AML-193 (cell line): ENCODE measurements at places on chromosomes 4 and X.

DNA sequence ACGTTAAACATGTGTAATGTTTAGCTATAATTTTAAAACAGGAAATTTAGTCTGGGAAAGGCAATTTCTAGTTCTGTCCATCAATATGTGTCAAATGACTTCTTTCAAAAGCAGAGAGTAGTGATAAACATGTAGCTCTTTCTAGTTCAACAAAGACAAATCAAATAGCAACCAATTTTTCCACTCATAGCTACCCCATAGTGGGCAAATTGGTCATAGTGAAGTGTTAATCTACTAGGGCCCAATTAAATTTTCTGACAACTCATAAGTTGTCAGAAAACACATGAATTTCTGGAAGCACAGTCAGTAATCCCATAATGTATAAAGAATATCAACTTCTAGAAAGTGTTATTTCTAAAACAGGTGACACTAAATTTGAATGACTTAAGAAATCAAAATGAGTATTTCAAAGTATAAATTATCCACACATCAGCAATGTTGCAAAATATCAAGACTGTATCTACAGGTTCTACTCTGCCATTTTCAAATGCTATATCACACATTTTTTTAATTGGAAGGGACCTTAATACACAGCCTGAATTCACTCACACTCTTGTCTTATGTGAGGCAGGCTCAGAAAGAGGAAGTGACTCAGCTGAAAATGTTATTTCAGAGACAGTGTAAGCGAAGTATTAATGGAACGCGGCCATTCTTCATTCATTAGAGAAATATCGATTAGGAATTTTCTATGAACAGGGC, 7.7 kb downstream of the OCIAD2 start:
- DNase-seq, result peak; percentile 75

GRCh38 chr4:131613086-131613823, 1535.8 kb upstream of the PCDH10 start:
- DNase-seq, result no peak

DNA sequence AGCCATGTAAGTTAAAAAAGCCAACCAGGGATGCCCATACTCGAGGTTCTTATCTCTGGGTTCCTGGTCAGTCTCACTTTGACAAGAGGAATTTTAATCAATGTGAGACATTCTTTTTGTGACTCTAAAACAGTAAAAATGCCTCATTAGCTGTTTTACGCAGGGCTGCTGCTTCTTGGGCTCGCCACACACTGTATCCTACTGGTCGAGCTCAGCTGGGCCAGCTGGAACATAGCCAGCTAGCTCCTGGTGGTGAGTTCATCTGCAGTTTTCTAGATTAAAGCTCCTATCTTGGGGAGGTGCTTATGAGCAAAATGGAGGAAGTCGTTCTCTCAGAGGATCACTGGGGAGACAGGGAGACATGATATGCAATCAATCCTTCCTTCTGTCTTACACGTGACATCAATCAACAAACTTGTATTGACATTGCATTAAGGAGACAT, 55.9 kb upstream of the LEF1 start:
- no peak for DNase-seq

DNA sequence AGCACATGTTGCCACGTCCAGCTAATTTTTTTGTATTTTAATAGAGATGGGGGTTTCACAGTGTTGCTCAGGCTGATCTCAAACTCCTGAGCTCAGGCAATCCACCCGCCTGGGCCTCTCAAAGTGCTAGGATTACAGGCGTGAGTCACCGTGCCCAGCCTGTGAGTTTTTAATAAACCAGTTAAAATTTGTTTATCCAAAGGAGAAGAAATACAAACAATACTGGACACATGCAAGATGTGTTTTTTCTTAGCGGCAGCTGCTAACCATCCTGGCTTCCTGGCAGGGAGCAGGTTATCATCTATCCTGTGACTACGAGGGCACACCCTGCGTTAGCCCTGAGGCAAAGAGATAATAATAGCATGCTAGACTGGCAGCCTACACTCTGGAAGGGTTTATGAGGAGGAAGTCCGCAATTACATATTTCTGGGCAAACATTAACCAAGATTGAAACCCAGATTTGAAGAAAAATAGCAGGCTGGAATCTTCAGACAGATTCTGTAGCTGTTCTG, 191.4 kb downstream of the SPRY1 start:
- no peak for DNase-seq

GRCh38 chr4:10347281-10347795, 109.9 kb downstream of the ZNF518B start:
- DNase-seq, result no peak

GRCh38 chr4:109395694-109396093, 37.9 kb upstream of the SEC24B start:
- DNase-seq, result no peak

DNA sequence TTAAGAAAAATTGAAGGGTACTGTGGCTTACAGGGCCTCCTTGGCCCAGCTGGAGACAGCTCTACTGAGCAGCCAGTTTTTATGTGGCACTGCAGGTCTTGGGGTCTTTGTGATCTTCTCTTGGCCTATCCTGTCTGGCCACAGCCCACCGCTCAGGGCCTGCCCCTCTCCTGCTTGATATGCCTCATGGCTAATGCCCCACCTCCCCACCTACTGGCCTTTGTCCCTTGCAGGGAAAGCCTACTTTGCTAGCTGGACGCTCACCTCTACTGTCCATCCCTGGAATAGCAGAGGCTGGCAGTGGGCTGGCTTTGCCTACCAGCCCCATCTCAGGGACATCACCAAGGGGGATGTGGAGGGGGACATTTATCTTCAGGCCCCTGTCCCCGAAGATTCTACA, 134.1 kb downstream of the PJA1 start:
- no peak for DNase-seq

DNA sequence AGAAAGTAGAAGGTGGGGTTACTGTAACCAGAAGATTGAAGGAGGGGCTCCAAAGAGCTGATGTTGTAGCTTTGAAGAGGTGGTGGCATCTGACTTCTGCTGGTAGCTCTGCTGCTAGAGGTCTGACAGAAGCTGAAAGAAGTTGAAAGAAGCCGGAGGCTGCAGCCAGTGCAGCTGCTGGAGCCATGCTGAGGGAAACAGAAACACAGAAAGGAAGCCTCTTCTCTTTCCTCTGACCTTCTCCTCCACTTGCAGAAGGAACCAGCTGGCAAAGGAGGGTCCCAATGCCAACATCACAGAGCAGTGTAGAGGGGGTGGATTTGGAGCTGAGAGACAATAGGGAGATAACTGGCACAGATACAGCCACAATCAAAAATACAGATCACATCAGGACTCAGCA, 89.3 kb upstream of the HHIP start:
- DNase-seq, result no peak

- no peak for DNase-seq
These were observed 194.3 kb downstream of the SOWAHB start for GRCh38 chr4:76703676-76704075.

- no peak for DNase-seq
These were observed 102.7 kb upstream of the RBPJ start for GRCh38 chr4:26217961-26218676.

GRCh38 chrX:115047181-115047580, 29.8 kb upstream of the IL13RA2 start:
- no peak for DNase-seq

DNA sequence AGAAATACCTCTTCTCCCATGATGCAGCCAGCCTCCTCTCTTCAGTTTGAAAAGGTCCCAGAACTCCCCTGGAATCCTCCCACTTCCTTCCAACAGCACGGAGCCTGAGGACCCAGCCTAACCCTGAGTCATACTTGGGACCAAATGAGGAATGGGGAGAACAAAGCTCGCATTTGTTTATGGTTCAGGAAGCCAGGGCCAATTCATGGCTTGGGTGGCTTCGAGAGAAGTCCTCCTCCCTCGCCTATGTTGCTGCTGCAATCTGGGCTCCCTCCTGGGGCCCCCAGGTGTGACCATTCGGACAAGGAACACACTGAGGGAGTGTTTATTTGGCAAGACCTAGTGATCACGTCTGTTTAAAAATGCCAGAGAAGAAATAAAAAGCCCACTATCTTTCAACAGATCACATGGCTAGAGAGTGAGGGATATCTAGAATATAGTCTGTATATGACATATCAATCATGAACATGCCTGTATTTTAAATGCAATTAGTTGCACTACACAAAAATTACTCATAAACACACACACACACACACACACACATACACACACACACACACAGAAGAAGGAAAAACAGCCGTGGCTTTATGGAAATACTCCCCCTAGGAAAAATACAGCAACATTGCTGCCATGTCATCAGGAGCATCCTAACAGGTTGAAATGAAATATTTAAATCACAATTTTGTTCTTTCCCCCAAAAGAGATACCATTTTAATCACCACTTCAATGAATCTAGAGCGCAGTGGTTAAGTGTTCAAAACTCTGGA, 155.7 kb upstream of the MAP3K15 start:
- no peak for DNase-seq

GRCh38 chr4:148025981-148026380, 294.1 kb downstream of the ARHGAP10 start:
- no peak for DNase-seq

DNA sequence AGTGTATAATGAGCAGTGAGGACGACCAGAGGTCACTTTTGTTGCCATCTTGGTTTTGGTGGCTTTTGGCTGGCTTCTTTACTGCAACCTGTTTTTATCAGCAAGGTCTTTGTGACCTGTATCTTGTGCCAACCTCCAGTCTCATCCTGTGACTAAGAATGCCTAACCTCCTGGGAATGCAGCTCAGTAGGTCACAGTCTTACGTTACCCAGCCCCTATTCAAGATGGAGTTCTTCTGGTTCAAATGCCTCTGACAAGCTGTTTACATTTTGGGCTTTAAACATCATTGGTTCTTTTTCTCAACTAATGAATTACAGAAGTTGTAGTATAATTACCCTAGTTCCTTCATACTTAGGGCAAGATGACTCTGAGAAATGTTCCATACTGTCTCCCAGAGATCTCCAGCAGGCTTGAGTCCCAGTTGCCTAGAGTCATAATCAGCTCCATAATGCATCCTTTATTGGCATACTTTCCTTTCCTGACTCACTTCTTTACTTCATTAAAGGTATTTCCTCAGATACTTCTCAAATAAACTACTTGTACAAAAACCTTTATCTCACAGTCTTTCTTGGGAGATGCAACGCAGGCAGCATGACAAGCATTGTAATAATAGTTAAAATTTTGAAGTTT, 136.5 kb downstream of the KDM6A start:
- DNase-seq, result no peak

DNA sequence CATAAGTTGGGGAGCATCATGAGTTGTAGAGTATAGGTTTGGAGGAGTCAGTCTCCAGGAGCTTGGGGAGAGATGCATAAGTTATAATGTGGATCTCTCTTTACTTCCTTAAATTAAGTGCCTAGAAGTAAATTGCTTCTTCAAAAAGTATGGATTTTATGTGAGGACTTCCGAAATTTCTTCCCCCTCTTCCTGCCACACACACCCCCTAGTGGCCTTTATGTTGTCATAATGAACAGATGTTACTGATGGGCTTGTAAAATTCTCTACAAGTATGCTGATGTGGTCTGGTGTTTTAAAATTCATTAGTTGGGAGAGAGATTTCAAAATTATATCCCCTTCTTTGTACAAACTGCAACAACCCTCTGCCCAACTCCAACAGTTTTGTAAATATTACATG, 2.3 kb upstream of the METTL14 start:
- peak; percentile 62 for DNase-seq

DNA sequence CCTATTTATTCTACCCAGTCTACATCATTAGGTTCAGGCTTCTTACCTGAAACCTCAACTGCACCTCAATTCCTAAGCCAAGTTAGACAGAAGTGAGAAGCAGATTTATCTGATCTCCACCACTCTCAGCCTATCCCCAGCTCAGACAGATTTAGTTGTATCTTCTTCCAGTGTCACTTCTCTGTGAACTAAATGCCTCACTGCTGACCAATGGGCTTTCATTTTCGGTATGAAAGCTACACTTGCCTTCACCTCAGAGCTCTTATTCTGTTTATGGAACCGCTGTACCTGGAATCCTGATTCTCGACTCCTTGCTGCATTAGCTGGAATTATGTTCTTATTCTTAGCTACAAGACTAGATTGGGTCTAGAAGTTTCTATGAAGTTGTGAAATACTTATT, 833.2 kb downstream of the CCSER1 start:
- DNase-seq, result no peak

- DNase-seq, result no peak
These were observed 185.5 kb downstream of the RAB28 start for GRCh38 chr4:13298655-13299054.

DNA sequence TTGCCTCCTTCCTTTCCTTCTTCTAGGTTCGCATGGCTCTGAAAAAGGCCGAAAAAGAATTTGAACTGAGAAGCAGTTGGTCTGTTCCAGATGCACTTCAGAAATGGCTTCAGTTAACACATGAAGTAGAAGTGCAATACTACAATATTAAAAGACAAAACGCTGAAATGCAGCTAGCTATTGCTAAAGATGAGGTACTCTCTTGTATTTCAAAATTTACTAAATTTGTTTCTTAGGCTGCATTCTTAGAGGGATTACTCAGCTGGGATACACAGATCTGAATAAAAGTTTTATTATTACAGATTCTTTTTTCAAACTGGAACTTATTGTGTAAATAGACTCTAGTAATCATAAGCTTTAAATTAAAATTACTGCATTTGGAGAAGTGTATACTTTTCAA, 146.9 kb downstream of the STIM2 start:
- DNase-seq, result no peak

- DNase-seq, result no peak
These were observed 256.9 kb downstream of the ADAMTS3 start for GRCh38 chr4:72312032-72312650.

GRCh38 chr4:10196191-10196590, 79.6 kb upstream of the WDR1 start:
- no peak for DNase-seq

DNA sequence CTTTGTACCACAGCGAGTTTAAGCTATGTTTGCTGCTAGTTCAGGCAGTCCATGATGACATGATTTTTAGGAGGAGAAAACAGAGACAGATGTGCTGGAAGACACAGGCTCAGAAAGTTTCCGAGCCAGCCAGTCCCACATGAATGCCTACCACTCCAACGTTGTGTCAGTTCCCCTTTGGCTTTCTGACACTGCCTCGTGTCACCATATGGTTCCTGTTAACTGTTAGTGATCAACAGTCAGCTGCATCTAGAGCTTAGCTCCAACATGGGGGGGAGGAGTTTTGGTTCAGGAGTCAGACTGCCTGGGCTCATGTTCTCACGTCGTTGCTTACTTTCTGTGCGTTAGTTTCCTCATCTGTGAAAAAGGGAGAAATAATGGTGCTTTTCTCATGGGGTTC, 343.7 kb downstream of the MID1IP1 start:
- peak; percentile 58 for DNase-seq

- peak; percentile 60 for DNase-seq
These were observed 470.0 kb upstream of the INTU start for GRCh38 chr4:127162741-127163140.

GRCh38 chr4:78640714-78641113, 89.1 kb downstream of the ANXA3 start:
- DNase-seq, result no peak

DNA sequence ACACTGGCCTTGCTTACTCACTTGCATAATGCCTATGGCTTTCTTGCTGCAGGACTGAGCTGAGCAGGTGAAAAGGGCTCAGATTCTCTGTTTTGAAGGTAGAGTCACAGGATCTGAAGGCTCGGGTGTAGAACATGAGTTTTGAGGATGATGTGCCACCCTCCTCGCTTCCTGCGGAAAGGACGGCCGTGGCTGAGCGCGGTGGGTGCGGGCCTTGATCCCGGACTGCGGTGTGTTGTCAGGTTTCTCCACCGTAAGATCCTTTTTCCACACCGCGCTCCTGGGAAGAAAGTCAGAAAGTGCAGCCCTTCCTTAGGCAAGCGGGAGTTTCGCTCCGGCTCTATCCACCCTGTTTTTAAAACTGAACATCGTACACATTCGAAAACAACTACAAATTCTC, 36.2 kb downstream of the ZFP42 start:
- no peak for DNase-seq
